Naive thymus-derived CD4-positive, alpha-beta T cell (primary cell): ENCODE measurements at places on chromosomes 12 and 14.
A peak's percentile ranks its signal among the peaks of the same experiment; 100 is the strongest.

DNA sequence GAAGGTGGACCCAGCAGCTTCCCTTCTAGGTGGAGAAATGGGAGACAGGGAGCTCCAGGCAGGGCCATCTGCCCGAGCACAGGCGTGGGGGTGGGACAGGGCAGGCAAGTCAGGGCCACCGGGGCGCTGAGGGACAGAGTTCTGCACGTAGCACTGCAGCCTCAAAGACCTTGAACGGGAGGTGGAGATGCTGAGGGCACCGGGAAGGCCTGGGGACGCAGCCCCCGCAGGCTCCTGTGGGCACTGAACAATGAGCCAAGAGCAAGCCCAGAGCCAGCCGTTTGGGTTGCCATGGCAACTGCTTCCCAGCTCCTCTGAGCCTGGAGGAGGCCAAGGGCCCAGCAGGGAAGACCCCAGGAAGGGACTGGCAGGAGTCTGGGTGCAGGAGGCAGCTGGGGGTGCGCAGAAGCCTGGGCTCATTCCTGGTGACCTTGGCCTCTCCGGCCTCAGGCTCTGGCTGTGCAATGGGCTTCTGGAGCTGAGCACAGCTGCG is 3.4 kb downstream of the LBHD2 start:
- H3K27ac ChIP-seq: no peak overlapping the region
- no peaks in the 10 kb centered on the region for H3K36me3 ChIP-seq
- H3K27me3 ChIP-seq: no peaks in the 10 kb centered on the region
- DNase-seq: no peak
- no peaks in the 10 kb centered on the region for H3K4me1 ChIP-seq

DNA sequence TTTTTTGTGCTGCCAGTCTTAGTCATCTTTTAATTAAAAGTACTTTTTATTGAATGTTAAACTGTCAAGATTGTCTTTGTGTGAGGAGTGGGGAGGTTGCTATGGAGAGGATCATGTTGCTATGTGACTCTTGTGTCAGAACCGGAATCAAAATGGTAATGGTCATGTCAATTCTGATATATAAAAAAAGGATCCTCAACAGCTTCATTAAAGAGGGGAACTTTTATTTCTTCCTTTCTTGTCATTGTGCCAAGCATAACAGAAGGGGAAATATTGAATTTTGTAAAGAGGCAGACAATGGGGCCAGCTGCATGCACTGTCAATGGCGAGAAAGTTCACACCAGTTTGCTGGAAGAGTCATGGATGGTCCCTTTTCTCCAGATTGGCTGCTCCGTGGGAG is 564.8 kb downstream of the VRK1 start:
- no peaks in the 10 kb centered on the region for H3K4me1 ChIP-seq
- DNase-seq: no peak
- no peaks in the 10 kb centered on the region for H3K27me3 ChIP-seq
- H3K27ac ChIP-seq: no peak overlapping the region
- H3K36me3 ChIP-seq: no peaks in the 10 kb centered on the region

DNA sequence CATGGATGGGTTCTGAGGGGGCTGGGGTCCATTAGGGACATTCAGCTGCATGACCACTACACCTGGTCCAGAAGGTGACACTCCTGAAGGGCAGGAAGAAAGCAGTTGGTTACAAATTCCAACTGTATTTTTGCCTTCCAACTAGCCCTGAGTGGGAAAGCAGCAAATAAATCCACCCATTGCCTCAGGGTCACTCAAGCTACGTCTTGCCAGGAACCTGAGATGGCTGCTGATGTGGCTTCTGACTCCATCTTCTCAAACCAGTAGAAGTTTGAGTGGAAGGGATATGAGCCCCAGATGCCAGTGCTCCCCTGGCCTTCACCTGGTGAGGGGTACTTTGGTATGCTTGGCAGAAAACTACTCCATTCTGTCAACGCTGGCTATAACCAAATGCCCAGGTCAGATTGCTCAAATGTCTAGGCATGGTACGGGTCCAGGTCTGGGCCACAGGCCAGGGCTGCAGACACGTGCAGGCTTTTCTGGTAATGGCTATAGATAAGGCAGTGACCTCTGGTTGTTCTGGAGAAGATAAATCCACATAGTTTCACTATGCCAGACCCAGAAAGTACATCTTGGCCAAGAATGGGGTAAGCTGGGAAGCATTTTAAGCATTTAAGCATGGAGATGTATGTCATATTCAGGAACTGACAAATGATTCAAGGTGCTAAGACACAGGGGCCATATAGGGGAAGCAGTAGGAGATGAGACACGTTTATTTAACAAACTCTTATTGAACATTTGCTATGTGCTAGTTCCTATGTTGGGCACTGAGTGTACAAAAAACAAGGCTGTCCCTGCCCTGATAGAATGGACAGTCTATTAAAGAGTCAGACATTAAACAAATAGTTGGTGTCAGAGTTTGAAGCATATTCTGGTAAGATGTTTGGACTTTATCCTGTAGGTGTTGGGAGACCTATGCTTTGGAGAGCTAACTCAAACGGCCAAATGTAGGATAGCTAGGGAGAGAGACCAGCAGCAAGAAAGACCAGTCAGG is 8.3 kb upstream of the STAC3 start:
- no peak for DNase-seq
- H3K27ac ChIP-seq: no peak overlapping the region
- no peak overlapping the region for H3K4me3 ChIP-seq

DNA sequence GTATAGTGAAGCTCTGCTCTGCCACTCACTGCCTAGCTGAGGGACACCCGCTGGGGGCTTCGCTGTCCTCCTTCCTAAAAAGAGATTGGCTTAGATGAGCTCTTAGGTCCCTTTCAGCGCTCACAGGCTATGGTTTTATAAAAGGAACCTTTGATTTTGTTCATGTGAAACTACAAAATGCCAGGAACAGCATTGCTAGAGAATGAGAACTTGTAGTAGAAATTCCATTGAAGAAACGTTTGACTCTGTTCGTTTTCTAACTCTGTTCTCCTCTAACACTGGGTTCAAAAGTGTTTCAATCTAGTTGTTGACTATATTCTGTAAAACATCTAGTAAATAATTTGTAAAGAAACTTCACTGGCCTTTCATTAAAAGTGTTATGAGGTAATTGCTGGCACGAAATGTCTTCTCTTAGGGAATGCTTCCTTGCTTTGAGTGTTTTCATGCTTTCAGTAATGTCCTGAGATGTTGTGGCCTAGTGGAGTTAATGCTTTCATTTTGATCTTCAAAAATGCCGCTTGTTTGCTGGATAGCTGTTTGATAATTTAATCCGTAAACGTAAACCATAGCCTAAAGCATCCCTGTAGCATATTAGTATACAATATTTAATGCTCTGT is 1.6 kb downstream of the MARK3 start:
- H3K27ac ChIP-seq: peak overlapping the region; percentile 90
- DNase-seq: no peak

- H3K27ac ChIP-seq: no peak overlapping the region
- no peak overlapping the region for H3K4me3 ChIP-seq
- H3K27me3 ChIP-seq: no peaks in the 10 kb centered on the region
- no peaks in the 10 kb centered on the region for H3K36me3 ChIP-seq
- DNase-seq: no peak
Observed at GRCh38 chr14:75917946-75918335, 63.9 kb downstream of the TGFB3 start.

- H3K36me3 ChIP-seq: no peaks in the 10 kb centered on the region
- no peaks in the 10 kb centered on the region for H3K27me3 ChIP-seq
- H3K4me3 ChIP-seq: no peak overlapping the region
- DNase-seq: no peak
Observed at GRCh38 chr12:85179680-85180270, 100.2 kb upstream of the ALX1 start.

- no peaks in the 10 kb centered on the region for H3K4me1 ChIP-seq
- no peaks in the 10 kb centered on the region for H3K27me3 ChIP-seq
- no peak for DNase-seq
- no peak overlapping the region for H3K4me3 ChIP-seq
- no peak overlapping the region for H3K27ac ChIP-seq
Observed at GRCh38 chr12:130702966-130703732, 12.9 kb downstream of the RIMBP2 start.

- DNase-seq: peak; percentile 25
- no peak overlapping the region for H3K4me3 ChIP-seq
- no peak overlapping the region for H3K27ac ChIP-seq
- H3K27me3 ChIP-seq: no peaks in the 10 kb centered on the region
- peaks cover 7% of the 10 kb centered on the region for H3K4me1 ChIP-seq
Observed at GRCh38 chr12:118064608-118065007, 3.6 kb upstream of the WSB2 start.

DNA sequence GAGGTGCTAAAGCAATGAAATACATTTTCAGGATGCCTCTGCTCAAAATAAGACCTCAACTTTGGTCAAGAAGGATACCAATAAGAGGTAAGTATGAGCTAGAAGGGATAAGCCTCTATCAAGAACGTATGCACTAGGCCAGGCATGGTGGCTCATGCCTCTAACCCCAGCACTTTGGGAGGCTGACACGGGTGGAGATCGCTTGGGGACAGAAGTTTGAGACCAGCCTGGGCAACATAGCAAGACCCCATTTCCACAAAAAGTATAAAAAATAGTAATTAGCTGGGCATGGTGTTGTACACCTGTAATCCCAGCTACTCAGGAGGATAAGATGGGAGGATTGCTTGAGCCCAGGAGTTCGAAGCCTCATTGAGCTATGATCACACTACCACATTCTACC is 94.7 kb downstream of the PRKAB1 start:
- DNase-seq: no peak
- no peaks in the 10 kb centered on the region for H3K4me1 ChIP-seq
- no peak overlapping the region for H3K27ac ChIP-seq

GRCh38 chr14:94636744-94637412 is 24.7 kb downstream of the SERPINA3 start:
- no peaks in the 10 kb centered on the region for H3K36me3 ChIP-seq
- no peak overlapping the region for H3K27ac ChIP-seq
- no peak for DNase-seq
- H3K4me3 ChIP-seq: no peak overlapping the region
- H3K4me1 ChIP-seq: no peaks in the 10 kb centered on the region
